ENCODE measurements at places on chromosomes 4 and X. TPM values are rescaled to one million over a fixed set of nuclear protein-coding genes. Genes with fewer than 3 reads are reported as not detected.
A peak's percentile ranks its signal among the peaks of the same experiment; 100 is the strongest.

GRCh38 chr4:28555866-28556265 lies 1695.2 kb downstream of the STIM2 start:
- no peak for DNase-seq

Gene MAGEE2
- total RNA-seq: not detected

Gene TSPAN7
- 17.7 TPM for total RNA-seq

DNA sequence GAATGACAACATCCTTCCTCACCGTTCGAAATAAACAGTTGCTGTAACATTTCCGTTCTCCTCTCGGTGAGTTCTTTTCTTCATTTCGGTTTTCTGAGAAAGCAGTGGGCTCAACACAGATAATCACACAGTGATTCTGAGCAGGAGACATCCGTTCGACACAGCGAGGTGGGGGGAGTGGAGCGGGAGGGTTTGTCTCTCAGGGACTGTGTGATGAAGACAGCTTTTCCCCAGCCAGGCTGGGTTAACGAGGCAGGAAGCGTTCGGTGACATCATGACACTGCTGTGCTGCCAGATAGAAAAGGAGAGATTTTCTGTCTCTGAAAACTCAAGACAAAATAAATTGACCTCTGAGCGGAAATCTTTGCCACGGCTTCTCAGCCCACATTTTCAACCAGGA lies 119.3 kb downstream of the CRLF2 start:
- DNase-seq: no peak

GRCh38 chr4:35100932-35101331 lies 1143.4 kb downstream of the ARAP2 start:
- DNase-seq: no peak

DNA sequence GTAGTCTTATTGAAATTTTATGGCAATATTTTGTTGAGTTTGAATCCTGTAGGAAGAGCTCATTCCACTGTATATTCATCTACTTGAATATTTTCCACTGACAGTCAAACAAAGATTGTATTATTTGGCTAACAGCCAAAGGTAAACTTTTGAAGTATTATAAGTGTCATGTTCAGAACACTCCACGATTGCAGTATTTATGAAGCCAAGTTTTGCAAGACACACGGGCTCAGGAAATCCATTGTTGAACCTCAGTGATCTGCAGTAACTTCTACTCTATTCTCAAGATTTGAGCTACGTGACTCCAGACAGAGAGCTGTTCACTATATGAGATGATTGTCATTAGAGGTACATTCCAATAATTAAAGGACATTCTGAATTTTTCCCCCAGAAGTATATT lies 302.7 kb upstream of the ADGRL3 start:
- DNase-seq: no peak

DNA sequence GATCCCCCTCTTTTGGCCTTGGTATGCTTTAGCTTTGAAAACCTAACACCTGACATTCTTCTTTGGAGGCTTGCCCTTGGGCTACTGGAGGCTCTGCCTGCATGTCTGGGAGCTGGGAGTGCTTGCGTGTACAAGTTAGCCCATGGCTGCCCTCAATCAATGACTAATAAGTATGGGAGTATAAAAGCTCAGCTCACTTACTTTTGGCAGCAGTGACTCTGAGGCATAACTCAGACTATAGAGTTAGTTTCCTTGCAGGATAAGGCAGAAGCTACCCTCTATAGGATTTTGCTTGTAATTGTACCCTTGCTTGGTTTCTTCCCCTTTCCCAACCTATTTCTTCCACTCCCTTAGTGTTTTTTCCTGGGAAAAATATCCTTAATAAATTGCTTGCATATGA lies 247.9 kb downstream of the PPP1R2C start:
- DNase-seq: no peak

DNA sequence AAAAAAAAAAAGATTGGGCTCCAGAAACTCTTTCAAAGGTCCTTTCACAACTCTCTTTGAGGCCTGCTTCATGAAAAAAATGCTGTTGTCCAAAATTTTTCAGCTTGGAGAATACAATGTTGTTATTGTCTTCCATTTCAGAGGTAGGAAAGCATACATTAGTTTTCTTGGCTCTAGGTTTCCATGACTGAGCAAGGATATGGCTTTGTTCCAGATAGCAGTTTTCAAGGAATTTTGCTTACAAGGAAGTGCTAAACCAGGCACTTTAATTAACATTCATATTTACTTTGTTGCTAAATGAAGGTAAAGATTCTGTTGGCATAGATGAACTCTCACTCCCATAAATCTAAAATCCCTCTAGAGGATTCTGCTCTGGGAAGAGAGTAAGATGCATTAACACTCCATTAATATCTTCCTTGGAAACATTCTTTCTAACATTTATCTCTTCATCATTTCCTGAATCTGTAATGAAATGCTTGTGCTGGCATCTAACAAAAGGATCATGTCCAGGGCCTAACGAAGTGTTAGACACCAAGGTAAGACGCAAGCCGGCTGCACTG lies 118.4 kb downstream of the COL25A1 start:
- DNase-seq: no peak

GRCh38 chr4:83012200-83012686 lies 1.6 kb upstream of the LIN54 start:
- no peak for DNase-seq

Gene SGCB
- total RNA-seq: 50.0 TPM

- no peak for DNase-seq
Observed at GRCh38 chr4:39304651-39305050, 61.5 kb downstream of the RFC1 start.

GRCh38 chr4:78684325-78685079 lies 91.6 kb upstream of the BMP2K start:
- no peak for DNase-seq

GRCh38 chr4:139819082-139819481 lies 153.5 kb downstream of the MGST2 start:
- DNase-seq: no peak

DNA sequence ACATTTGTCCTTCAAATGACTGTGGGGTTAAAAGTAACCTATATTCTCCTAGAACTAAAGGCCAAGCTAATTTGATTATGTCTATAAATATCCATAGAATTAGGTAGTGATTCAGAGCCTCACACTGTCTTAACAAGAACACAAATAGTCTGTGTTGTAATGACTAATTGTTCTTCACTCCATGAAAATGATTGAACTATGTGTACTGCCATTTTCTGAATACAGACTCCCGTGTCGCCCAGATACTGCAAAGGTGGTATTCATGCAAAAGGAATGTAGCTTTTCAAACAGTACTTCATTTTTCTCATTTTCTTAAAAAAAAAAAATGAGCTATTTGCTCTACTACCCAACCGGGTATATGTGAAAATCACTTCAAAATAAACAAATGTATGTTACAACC lies 11.3 kb upstream of the PHKA2 start:
- no peak for DNase-seq

DNA sequence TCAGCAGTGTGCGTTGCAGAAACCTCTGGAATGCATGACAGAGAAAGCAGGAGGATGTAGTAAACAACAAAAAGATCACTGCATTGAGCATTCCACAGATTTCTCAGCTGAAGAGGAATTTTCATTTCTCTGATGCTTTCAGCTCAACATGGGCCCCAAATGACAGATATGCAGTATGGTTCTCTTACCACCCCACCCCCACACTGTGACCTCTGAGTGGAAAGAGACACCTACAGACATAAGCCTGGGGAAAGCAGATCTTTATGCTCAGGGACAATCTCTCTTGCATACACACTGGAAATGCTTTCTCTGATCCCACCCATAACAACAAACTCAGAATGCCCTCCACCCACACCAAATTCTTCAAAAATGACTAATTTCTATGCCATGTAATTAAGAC lies 983.7 kb upstream of the LCORL start:
- no peak for DNase-seq

DNA sequence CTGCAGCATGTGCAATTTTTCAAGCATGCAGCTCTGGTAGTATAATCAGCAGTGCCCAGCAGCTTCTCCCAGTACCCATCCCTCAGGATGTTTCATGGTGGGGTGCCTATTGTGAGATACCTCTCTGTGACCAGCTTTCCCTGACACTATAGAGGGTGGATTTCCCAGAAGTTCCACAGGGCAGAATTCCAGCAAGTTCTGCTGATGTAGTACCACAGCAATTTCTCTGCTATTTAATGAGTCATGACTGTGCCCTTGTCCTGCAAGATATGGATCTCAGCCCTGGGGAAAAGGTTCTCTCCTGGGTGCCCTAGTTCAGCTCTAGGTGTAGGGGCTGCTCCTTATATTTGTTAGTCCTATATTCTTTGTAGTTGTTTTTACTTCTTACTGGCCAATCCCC lies 174.8 kb downstream of the ENOX2 start:
- no peak for DNase-seq

Gene GLOD5
- total RNA-seq: not detected

Gene DGKK
- not detected for total RNA-seq

DNA sequence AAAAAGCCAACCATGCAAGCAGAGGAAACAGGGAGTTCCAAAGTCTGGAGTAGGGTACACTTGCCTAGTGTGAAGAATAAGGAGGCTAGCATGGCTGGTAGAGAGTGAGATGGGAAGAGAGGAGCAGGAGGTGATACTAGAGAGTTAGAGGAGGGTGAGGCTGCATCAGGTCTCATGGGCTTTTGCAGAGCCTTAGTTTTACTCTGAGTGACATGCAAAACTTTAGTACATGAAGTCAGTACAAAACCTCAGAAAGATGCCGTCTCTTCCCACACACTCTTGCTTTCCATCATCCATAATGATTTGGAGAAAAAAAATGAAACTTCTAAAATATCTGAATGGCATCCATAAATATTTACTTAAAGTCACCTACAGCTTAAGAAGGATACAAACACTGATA lies 5.0 kb downstream of the OPRPN start:
- DNase-seq: no peak

Gene RXFP1
- total RNA-seq: 0.35 TPM

GRCh38 chr4:69744157-69744478 lies 16.3 kb downstream of the SULT1B1 start:
- no peak for DNase-seq

- DNase-seq: no peak
Observed at GRCh38 chr4:22721204-22721603, 28.5 kb downstream of the GBA3 start.

Gene CCDC120
- 3.6 TPM for total RNA-seq

Gene MBNL3
- total RNA-seq: 3.5 TPM

Gene CITED1
- total RNA-seq: not detected

Gene STX18
- total RNA-seq: 18.5 TPM

DNA sequence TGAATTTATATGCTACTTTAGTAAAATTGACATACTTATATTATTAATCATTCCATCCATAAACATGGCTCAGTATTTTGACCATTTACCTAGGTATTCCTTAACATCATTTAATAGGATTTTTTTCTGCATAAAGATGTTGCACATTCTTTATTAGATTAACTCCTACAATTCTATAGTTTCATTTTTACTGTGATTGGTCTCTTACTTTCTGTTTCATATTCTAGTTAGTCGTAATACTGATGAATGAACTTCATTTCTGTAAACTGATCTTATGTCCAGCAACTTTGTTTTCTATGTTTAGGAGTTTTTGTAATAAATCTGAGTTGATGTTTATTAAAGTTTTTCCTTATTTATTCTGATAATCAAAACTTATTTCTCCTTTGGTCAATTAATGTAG lies 278.2 kb upstream of the CXXC4 start:
- DNase-seq: no peak

- no peak for DNase-seq
Observed at GRCh38 chr4:94758141-94758699, 465 bp downstream of the BMPR1B start.

GRCh38 chrX:153763298-153763932 lies 634 bp upstream of the PLXNB3 start:
- DNase-seq: no peak

DNA sequence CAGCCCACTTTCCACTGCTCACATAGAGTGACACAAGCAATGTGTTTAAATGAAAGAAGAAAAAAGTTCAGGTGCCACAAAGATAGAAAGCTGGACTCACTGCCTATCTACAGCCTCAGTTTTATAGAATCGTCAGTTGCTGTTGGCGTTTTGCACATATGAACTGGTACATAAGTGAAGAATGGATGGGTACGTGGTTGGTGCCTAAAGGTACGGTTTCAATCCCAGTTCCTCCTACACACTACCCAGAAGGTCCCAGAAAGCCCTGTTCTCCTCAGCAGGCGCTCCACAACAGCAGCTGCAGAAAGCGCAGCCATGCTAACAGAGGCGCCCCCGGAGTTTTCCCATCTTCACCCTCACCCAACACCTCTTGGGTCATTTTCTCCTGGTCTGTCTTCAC lies 23.6 kb downstream of the CHST7 start:
- no peak for DNase-seq

DNA sequence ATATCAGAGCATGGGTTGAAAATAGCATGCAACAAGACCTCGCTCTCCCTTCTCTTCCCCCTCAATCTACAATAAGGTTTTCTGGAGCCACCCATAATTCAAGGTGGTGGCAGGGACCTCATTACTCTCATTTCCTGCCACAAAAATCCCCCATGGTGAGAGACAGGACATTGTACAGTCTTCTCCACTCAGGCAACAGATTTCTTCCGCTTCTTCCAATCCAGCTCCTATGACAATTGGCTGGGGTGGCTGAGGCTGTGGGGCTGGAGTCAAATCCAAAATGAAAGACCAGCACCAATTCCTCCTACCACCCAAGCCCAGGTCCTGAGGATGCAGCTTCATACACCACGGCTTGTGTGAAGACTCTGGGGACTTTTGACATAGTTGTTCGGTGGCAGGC lies 40.3 kb upstream of the NKRF start:
- DNase-seq: no peak

Gene GPRASP3
- total RNA-seq: 4.2 TPM

Gene HPGD
- 6.5 TPM for total RNA-seq

- no peak for DNase-seq
Observed at GRCh38 chr4:163618845-163619244, 124.4 kb downstream of the TMA16 start.

DNA sequence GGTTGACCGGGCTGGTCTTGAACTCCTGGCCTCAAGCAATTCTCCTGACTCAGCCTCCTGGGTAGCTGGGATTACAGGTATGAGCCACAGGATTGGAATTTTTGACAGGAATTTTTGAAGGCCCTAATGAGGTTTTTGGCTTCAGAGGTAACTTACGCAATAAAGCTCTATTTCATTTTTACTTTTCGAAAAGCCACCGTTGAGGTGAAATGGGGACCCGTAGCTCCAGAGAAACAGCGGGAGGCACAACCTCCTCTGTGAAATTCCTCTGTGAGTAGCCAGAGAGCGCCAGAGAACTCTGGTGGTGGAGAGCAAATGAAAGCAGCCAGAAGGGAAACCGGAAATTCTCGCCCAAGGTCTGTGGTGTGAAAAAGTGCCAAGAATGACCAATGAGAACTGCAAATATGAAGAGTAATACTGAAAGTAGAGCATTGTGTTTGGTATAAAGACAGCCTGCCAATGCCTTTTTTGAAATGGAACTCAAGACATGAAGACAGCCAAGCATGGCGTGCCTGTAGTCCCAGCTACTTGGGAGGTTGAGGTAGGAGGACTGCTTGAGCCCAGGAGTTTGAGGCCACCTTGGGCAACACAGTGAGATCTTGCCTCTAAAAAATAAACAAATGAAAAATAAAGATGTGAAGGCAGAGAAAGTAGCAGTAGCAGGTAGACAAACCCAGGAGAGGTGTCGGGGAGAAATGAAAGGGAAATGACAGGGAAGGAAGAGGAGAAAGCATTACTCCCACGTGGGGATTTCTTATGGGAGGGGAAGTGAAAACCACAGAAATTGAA lies 33.0 kb upstream of the TMEM131L start:
- peak; percentile 19 for DNase-seq
